Kidney (tissue), 22 donors: ENCODE measurements at places on chromosomes 6 and 20.

DNA sequence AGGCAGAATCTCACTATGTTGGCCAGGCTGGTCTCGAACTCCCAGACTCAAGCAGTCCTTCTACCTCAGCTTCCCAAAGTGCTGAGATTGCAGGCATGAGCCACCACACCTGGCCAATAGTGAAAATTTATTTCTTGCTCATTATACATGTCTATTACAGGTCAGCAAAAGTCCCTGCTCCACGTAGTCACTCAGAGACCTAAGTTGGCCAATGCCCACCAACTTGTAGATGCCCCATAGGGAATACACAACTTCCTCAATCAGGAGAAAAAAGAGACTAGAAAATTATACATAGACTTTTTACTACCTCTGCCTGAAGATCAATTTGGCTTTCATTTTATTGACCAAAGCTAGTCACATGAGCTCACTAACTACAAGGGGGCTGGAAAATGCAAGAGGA is 22.0 kb upstream of the CGA start:
- DNase-seq, result no peak

GRCh38 chr6:145887969-145888368 is 73.4 kb upstream of the FBXO30 start:
- peak; percentile 22 for DNase-seq

DNA sequence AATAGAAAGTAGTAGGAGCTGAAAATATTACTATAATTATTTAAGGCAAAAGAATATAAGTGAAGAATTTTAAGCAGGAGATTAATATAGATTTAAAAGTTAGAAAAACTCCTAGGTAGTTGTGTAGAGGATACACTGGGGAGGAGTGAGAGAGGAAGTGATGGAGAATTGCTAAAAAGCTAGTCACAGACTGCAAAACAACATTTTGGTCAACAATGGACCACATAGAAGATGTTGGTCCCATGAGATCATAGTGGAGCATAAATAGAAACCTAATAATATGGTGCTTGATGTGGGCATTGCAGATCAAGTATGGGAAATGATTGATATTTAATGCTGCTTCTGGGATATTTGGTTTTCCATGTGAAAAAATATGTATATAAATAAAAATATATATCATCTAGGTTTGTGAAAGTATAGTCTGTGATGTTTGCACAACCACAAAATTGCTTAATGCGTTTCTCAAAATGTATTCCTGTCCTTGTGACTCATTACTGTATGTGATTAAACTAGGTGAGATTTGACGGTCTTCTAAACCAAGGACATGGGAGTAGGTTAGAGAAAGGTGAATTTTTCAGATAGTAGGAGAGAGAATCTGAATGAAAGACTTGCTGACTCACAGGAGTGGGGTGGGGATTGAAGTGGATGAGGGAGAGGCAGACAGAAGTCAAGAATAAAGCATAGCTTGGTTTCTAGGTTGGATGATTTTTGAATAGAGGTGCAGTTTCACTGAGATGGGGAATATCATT is 174.0 kb downstream of the BCKDHB start:
- no peak for DNase-seq

DNA sequence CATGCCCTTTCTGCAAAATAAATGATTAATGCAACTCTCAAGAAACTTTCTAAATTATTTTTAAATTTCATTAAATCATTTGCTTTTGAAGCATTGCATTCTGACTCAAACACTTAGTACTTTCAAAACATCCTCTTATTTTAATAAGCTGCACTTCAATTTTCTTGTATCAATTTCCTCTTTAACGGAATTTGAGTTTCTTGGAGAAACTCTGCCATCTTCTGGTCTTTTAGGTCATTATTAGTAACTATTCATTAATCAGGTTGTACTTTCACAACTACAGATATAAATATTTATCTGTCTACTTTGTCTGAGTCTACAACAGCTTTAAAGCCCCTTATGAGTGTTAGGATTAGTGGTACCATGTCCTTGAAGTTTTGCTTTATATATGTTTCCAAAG is 30.2 kb downstream of the TMX4 start:
- no peak for DNase-seq

- no peak for DNase-seq
These were observed 60.4 kb upstream of the TFB1M start for GRCh38 chr6:155374681-155375080.

GRCh38 chr6:8170754-8171153 is 68.4 kb upstream of the EEF1E1 start:
- DNase-seq, result no peak

DNA sequence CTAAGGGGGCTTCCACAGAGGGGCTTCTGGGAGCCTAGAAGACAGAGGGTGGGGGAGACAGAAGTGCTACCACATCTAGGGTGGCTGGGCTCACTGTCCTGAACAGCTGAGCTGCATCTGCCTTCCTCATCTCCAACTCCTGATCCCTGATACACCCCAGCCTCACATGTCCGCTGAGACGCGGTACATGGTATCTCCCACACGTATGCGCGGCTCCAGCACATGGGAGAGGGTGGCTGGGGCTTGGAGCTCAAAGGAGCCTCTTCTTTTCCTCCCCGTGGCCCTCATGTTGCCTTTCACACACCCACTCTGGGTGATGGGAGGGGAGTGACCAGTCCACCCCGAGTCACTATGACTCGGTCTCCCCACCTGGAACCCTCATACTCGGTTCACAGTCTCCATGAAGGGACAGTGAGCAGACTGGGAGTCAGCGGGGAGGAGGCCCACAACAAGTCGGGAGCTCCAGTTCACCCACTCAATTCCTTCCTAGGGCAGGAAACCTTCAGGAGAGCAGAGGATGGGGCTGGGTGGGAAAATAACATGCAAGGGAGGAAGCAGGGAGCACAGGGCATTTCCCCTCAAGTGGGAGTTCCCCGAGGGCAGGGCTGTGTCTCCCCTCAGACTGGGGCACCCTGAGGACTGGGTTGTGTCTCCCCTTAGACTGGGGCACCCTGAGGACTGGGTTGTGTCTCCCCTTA is 61.7 kb downstream of the MRPL14 start:
- no peak for DNase-seq

GRCh38 chr6:62479697-62480220 is 193.7 kb upstream of the KHDRBS2 start:
- DNase-seq, result no peak
